ENCODE measurements at places on chromosomes 12 and 14.

DNA sequence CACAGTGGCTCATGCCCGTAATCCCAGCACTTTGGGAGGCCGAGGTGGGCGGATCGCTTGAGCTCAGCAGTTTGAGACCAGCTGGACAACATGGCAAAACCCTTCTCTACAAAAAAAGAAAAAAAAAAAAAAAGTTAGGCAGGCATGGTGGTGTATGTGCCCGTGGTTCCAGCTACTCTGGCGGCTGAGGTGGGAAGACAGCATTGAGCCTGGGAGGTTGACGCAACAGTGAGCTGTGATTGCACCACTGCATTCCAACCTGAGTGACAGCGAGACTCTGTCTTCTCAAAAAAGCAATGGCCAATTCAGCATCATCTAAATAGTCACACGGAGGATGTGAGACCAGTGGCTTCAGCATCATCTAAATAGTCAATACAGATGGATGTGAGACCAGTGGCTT, 10.4 kb upstream of the SAMD4A start:
- peak; percentile 29 for DNase-seq

GRCh38 chr14:69652942-69653684, 41.7 kb downstream of the SUSD6 start:
- DNase-seq: no peak

- no peak for DNase-seq
These were observed 252.1 kb upstream of the RTL1 start for GRCh38 chr14:101155575-101155974.

DNA sequence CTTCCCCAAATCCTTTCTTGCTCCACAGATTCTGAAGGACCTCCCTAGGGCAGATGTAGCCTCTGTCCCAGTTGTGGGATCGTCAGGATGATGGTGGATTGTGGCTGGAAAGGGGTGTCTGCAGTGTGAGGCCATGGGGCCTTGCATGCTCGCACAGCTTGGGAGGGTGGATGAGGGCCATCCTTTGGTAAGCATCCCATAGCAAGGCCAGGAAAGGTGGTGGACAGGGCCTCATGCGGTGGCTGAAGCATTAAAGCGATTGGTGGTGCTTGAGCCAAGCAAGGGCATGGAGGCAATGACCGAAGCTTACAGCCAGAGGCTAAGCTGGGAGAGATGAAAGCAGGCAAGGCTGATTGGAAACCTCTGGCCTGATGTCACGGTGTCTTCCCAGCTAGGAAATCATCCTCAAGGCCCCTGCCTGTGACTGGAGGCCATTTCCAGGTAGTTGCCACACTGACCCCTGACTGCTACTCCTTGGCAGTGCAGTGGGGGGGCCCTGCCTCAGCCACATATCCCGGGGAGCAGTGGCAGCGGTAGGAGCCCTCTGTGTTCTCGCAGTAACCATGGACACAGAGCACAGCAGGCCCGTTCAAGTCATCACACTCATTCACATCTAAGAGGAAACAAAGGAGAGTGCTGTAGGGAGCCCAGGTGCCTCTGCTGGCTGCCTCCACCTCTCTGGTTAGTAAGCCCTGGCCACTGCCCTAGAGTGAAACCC, 7.0 kb downstream of the ISCA2 start:
- DNase-seq: no peak

DNA sequence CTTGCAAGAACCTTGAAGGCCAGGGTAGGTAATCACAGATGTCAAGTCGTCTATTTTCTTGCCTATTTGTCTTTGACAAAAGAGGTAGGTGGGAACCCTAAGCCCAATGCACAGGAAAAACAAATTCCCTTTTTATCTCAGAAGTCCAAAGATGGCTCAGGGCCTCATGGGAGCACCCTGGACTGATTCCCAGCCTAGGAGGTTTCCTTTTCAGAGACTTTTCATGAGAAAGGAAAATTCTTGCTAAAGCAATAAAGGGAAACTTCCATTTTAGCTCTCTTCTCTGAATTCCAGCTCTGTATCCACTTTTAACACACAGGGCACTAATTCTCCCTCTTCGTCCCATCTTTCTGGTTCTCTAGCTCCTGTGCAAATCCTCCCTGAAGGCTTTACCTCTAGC, 1.2 kb downstream of the ZNF641 start:
- DNase-seq: peak; percentile 43

GRCh38 chr14:68976160-68977067, 2.7 kb downstream of the ACTN1 start:
- DNase-seq: peak; percentile 48

DNA sequence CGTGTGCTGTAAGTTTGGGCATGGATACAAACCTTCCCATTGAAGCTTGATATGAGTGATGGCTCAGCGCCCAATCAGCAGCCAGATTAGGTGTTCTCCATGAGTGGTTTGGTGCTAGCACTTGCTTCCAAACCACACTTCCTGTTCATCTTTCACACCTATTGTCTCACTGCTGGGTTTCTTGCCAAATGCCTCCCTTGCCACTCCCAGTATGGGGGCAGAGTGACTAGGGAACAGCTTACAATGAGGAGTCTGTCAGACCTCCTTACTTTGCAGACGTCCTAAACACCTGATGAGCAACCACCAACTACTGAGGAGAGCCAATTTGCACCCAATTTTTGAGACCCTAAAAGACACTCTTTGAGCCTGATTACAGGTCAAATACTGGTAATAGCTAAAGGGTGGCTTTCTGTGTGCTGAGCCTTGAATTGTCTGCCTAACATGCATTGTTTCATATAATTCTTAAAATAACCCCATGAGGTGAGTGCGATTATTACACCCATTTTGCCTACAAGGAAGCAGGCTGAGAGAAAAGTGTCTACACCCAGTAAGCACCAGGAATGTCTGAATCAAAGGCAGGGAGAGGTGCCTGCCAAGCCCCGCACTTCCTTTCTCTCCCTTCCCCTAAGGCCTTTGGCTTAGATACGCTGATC, 48.4 kb upstream of the FOS start:
- DNase-seq: peak; percentile 21

GRCh38 chr12:111405859-111406473, at the start of gene SH2B3:
Gene SH2B3, plus strand, starts transcription at chr12:111405923. Its CDS starts 12,223 bp downstream, at chr12:111418146.
- no peak for DNase-seq

GRCh38 chr14:66152747-66153146, 333.4 kb upstream of the CCDC196 start:
- no peak for DNase-seq

GRCh38 chr12:123843912-123844748, 82.0 kb downstream of the DNAH10 start:
- no peak for DNase-seq

DNA sequence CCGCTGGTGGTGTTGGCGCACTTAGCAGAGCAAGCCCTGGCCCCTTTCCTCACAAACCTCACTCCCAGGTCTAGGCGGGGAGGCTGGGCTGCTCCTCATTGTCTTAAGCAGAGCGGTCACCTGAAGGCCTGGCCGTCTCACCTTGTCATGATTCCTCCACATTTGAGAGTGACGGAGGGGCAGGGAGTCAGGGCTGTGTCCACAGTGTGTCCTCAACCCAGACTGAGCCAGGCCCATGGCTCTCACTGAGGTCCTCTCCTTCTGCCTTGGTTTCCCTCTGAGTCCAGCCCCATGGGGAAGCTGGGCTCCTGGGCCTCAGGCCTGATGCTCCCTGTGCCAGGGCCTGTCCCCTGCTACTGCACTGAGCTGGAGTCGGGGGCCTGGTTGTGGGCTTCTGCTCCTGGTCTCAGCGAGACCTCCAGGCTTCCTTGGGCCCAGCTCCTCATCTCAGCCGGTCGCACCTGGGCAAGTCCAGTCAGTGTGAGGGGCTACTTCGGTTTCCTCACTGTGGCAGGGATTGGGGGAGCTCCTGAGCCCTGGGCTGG, 44.9 kb downstream of the KRT80 start:
- DNase-seq: no peak

GRCh38 chr12:34296143-34297041, 274.1 kb downstream of the ALG10 start:
- no peak for DNase-seq

DNA sequence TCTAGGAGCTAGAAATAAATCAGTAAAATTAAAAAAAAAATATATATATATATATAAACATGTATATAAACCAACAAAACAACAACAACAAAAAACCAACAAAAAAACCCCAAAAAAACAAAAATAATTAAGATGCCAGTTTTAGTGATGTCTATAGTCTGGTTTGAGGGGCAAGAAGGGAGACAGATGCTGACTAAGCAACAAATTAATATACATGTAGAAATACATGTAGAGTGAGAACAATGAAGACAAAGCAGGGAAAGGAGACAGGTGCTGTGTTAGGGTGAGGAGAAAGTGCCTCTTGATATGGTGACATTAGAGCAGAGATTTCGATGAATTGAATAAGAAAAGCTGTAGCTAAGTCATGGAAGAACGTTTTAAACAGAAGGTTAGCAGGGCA, 477.9 kb downstream of the APAF1 start:
- DNase-seq: no peak

GRCh38 chr12:79691511-79692248, 916 bp upstream of the PAWR start:
- DNase-seq: peak; percentile 81

DNA sequence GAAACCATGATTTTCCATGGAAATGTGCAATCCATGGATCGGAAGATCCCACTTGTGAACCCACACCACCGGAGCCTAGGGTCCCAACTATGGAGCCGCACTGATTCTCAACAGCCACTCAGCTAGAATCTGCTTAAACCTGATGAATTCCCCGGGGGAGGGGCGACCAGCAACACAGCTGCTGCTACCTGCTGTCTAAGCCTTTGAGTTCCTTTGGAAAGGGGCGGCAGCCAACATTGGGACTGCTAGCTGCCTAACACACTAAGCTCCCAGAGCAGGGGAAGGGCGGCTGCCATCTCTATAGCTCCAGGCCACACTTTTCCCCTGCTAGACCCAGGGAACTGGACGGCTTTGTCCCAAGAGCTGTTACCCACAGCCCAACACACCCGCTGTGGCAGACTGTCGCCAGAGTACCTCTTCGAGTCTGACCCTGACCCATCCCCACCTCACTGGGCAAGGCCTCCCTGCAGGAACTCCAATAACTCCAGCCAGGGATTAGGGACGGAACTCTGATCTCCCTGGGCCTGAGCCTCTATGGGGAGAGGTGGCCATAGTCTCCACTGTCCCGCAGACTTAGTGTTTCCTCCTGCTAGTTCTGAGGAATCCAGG, 205.8 kb upstream of the SLC16A7 start:
- DNase-seq: no peak

DNA sequence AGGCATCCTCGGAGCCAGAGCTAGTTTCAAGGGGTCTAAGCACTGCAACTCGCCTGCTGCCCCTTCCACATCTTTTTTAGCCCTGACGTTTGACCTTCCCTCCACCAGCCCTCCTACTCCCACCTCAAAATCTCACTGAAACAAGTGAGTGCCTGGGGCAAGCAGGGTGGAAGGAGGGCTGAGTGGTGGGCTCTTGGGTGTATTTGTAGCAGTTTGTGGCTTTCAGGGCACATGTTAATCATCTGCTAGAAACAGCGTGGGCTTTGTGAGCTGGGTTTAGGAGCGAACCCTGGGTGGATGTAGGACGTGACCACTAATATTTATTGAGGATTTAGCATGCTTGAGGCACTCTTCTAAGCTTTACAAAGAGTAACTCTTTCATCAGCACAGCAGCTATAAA, 390.3 kb downstream of the GRIN2B start:
- no peak for DNase-seq

- no peak for DNase-seq
These were observed 44.3 kb downstream of the SPRING1 start for GRCh38 chr12:116693286-116694227.

DNA sequence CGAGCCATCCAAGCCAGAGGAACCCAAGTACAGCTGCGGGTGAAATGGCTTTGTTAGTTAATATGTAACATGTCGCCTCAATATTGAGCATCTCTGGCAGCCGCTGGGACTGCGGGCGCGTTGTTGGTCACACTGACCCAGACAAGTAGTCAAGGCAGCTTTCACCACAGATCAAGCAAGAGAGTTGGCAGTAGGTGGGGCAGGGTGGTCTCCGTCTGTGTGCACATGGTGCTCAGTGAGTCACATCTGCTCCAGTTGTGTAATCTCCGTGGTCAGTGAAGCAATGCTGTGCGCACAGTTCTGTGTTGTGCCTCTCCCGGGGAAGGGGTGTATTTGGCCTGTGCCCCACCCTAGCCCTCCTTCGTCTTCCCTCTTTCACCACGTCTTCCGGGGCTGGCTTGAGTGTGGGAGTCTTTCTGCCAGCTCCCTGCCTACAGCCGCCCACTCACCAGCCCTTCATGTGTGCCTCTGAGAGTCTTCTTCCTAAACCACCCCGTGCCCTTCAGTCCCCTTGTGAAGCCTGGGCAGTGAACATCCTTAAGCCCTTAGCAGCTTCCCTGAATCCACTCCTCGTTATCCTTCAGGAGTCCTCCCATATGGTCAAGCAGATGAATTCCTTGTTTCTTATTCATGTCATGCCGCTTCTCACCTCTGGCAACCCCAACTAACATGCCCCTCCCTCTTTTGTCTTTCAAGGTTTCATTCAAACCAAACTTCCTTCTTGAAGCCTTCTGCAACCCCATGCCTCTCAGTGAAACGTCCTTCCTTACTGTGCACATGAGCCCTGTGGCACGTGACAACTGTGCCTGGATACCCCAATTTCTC, 242.1 kb downstream of the CACNA1C start:
- peak; percentile 56 for DNase-seq

DNA sequence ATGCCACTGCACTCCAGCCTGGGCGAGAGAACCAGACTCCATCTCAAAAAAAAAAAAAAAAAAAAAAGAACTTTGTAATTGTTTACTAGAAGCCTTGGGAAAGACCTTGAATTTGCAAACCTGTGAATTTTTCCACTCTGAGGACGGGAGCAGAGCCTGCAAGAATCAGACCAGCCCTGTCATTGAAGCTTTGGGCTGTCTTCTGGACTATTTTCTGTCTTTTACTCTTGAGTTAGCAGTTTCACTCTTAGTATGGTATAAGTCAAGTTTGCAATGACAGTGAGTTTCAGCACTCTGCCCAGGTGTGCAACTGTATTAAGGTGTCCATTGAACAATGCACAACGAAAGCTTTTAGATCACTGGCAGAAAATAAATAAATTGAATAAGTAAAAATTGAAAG, 81.4 kb upstream of the KRAS start:
- no peak for DNase-seq

DNA sequence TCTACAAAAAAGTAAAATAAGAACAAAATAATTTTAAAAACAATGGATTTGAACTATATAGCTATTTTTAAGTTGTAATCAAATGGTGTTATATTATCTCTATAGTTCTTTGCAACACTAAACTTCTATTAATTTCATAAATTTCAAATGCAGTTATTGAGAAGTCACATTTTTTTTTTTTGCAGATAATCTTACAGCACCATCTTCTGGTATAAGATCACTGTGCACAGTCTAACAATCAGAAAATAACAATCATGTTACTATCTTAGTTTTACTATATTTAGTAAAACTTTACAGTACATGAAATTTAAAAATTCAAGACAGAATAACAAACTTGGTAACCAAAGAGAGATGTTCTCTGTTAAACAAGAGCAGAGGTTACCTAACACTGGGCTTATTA, 40.6 kb downstream of the GXYLT1 start:
- DNase-seq: no peak

GRCh38 chr12:3713483-3713882, 39.4 kb downstream of the CRACR2A start:
- no peak for DNase-seq

- DNase-seq: peak; percentile 25
These were observed 168.1 kb upstream of the DAAM1 start for GRCh38 chr14:59020382-59020781.

- no peak for DNase-seq
These were observed 37.8 kb downstream of the ERGIC2 start for GRCh38 chr12:29343022-29343799.

GRCh38 chr12:16165506-16165905, 112.0 kb downstream of the SLC15A5 start:
- peak; percentile 39 for DNase-seq
